ENCODE measurements at places on chromosomes 1 and 21.

DNA sequence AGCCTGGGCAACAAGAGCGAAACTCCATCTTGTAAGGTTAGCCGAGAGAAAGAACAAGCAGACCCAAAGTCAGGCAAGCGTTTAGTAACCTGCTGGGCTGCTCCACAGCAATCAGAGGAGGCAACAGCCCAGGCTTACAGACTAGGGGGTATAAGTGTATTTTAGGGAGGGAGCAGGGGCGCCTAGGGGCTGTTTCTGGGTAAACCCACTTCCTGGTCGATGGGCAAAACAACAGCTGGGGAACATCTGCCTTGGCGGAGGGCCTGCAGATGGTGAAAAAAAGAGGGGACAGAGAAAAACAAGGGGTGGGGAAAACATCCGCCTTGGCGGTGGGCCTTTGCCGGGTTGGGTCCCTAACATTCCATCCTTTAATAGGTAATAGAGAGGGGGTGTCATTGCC is 5.2 kb downstream of the TAS1R1 start:
- no peak for DNase-seq

GRCh38 chr1:221910222-221910621 is 168.3 kb upstream of the DUSP10 start:
- DNase-seq = no peak

DNA sequence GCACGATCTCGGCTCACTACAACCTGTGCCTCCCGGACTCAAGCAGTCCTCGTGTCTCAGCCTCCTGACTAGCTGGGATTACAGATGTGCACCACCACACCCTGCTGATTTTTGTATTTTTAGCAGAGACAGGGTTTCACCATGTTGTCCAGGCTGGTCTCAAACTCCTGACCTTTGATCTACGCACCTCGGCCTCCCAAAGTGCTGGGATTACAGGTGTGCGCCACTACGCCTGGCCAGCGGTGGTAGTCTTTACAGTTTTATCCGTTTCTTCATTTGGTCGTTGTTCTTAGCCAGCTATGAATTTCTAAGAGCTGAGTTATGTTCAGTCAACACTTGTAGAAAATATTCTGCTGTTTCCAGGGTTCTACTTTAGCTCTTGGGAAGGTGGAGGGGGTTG is 53.3 kb downstream of the AKNAD1 start:
- DNase-seq = no peak

- no peak for DNase-seq
Observed at GRCh38 chr1:219236933-219237610, 63.4 kb downstream of the LYPLAL1 start.

- no peak for DNase-seq
Observed at GRCh38 chr1:176462674-176463378, at the start of gene PAPPA2. Gene PAPPA2, plus strand, starts transcription at chr1:176463175. Its CDS starts 93,148 bp downstream, at chr1:176556323.

Measured in stimulated activated CD4-positive, alpha-beta T cell treated with anti-CD3 and anti-CD28 coated beads, Interleukin-4, amount 100 ng/mL, for 4 hours (primary cell).